Urinary bladder (tissue), 4 donors: ENCODE measurements at places on chromosomes 13 and 19. TPM values are rescaled to one million over a fixed set of nuclear protein-coding genes. Genes with fewer than 3 reads are reported as not detected.

The C19orf38 gene
- polyA plus RNA-seq = 2.4 TPM

The ISOC2 gene
- 94.1 TPM for polyA plus RNA-seq

The TEX101 gene
- polyA plus RNA-seq = not detected

The LENG9 gene
- polyA plus RNA-seq = 6.2 TPM

The AMH gene
- 0.44 TPM for polyA plus RNA-seq

The DACH1 gene
- 2.8 TPM for polyA plus RNA-seq

The ZNF57 gene
- polyA plus RNA-seq = 4.4 TPM

The TMEM145 gene
- 0.94 TPM for polyA plus RNA-seq

The ZNF529 gene
- 6.4 TPM for polyA plus RNA-seq

The ABHD8 gene
- polyA plus RNA-seq = 20.0 TPM

The FARP1 gene
- 30.6 TPM for polyA plus RNA-seq

The ZNF560 gene
- 0.08 TPM for polyA plus RNA-seq

The KLK14 gene
- polyA plus RNA-seq = 0.29 TPM

The MBD3L2 gene
- polyA plus RNA-seq = not detected

The ZNF835 gene
- polyA plus RNA-seq = 4.1 TPM

The DHPS gene
- 99.0 TPM for polyA plus RNA-seq

The OBI1 gene
- 9.2 TPM for polyA plus RNA-seq

The KCNJ14 gene
- polyA plus RNA-seq = 0.33 TPM

GRCh38 chr13:49516467-49516866, 20.7 kb downstream of the PHF11 start:
- DNase-seq = no peak

- no peak for DNase-seq
Measured at GRCh38 chr19:28374971-28375370, 838.0 kb downstream of the UQCRFS1 start.

DNA sequence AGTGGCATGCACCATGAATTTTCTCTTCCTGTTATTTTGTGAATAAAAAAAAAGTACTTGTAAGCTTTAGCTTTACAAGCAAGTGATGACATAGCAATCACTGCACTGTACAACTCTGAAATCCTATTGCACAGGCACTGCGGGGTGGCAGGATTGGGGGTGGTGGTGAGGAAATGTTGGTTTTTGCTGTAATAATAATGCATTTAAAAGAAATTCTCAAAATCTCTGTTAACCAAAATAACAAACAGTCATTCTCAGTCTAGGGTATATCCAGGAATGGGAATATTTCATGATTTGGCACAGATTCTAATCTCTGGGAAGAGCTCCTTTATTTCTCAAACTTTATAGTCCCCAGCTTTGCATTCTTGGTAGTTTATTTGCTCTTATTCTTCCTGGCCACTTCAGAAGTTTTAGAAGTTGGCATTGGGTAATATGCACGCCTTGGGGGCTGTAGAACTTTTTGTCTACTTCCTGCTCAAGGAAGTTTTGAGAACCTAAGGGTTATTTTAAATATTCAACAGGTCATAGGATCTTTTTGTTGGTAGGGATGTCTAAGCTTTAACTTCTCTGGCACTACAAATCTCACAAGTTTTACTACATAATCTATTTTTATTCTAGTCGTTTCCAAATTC, 353.0 kb upstream of the KLF12 start:
- DNase-seq = no peak

DNA sequence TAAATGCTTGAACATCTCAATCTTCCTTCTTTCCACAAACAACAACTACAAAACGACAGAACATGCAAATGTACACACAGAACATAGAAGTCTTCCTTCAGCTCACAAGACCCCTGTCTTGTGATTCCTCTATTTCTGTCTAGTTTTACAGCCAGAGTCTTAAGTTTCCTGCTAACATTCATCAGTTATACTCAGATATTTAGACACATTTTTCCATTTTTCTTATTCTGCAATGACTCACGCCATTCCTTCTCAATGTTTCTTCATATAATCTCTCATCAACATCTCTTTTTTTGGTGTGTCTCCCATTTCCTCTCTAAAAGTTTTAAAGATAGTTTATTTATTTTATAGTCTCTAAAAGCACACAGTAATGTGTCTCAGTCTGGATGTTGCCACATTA, 1872.9 kb upstream of the PCDH20 start:
- no peak for DNase-seq

GRCh38 chr13:74040200-74040599, 94.0 kb downstream of the KLF12 start:
- no peak for DNase-seq

DNA sequence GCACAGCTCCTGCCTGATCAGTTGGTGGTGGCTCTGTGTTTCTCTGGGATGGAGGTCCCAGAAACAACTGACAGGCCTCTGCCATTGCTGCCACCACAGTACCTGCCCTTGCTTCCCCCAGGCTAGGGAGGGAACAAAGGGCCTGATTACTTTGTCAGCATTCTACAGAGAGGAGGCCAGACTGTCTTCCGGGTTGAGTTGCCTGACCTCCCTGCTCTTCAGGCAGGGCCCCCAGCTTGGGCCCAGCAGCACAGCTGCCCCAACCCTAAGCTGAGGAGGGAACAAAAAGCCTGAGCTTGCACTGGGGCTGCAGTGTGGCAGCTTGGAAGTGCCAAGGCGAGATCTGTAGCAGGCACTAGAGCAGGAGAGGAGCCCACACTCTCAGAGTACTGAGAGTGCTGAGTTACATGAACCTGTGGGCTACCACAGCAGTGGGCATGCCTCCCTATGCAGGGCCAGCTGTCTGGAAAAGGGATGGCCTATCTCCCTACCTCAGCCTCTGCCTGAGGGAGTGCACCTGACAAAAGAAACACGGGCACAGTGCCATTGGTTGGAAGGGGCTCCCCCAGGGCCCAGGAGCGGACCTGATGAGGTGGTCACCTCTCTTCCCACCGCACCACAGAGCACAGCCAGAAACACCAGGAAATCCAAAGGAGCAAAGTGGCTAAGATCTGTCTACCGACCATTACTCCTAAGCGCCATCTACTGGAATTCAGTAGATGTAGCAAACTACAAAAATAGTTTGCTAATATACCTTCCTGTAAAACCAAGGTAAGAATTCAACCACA, 24.4 kb downstream of the SLC25A15 start:
- no peak for DNase-seq

DNA sequence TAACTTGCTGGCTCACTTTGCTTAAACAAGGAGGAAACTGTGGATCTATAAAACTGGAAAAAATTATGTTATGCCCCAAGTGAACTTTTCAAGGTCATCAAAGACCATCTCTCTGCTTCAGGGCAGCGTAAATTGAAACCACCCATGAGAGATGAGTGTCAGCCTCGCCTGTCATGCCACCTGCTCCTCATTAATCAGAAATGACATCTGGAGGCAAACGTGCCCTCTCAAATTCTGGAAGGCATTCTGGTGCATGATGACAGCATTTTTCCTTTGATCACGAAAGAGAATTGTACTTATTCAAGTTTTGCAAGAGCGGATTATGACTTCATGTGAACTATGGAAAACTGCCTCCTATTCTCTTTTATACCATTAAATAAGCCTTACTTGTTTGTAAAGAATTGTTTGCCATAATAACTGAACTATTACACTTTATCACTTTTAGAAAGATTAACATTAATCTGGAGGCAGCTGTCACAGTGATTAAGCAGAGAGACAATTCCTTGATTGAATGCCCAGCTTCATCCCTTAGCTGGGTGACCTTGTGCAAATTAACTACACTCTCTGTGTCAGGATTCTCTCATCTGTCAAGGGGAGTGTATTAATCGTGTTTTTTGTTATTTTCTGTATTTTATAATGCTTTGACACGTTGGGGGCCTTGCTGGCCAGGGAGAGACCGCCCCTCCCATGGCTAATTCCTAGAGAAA, 17.0 kb upstream of the SACS start:
- DNase-seq = no peak

GRCh38 chr13:95247171-95247570, 54.1 kb downstream of the ABCC4 start:
- DNase-seq = no peak

- DNase-seq = no peak
Measured at GRCh38 chr19:14383661-14384555, 2.7 kb downstream of the ADGRE5 start.

DNA sequence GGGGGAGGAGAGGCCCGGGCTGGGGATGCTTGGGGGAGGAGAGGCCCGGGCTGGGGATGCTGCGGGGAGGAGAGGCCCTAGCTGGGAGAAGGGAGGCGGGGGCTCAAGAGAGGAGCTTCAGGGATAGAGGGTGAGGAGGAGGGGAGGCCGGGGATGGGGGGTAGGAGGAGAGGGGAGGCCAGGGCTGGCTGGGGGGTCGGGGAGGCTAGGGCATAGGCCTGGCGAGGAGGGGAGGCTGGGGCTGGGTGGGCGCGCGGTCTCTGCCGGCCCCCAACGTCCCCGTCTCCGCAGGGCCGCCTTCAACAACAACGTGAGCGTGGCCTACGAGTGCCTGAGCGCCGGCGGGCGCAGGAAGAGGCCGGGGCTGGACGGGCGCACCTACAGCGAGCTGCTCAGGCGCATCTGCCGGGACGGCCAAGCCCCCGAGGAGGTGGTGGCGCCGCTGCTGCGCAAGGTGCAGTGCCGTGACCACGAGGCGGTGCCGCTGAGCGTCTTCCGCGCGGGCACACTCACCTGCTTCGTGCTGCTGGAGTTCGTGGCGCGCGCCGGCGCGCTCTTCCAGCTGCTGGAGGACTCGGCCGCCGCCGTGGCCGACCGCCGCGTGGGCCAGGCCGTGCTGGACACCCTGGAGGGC, 11.4 kb downstream of the TPGS1 start:
- DNase-seq = no peak

DNA sequence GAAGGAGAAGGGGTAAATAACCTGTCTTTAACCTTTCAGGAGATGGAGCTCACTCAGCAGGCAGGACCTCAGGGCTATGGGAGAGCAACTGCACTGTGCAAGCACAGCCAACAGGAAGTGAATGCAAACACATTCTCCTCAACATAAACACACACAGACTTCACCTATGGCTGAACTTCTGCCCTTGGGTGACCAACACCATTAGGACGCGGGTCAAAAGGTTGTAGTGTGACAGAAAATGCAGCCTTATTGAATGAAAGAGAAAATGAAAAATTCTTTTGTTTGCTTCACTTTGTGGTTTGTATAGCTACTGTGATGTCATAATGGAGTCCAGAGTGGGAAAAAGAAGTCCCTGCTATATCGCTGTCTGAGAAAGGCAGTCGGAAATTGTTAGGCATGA, 323.0 kb downstream of the NDFIP2 start:
- DNase-seq = no peak

- no peak for DNase-seq
Measured at GRCh38 chr13:33402975-33403374, 117.4 kb upstream of the STARD13 start.

DNA sequence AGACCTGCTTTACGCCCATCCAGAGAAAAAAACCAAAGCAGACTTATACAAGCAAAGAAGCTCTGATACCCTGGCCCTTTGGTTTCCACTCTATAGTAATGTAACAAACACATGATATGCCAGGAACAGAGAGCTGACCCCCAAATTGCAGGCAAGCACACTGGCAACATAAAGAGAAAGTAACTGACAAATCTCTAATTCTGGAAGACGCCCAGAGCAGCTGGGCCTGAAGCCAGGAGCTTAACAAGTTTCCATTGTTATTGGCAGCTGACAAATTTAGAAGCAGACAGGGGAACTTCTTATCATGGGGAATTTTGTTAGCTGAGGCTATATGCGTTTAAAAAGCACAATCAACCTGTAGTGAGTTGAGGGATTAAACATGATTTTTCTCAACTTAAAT, 158.0 kb downstream of the DLEU7 start:
- no peak for DNase-seq

DNA sequence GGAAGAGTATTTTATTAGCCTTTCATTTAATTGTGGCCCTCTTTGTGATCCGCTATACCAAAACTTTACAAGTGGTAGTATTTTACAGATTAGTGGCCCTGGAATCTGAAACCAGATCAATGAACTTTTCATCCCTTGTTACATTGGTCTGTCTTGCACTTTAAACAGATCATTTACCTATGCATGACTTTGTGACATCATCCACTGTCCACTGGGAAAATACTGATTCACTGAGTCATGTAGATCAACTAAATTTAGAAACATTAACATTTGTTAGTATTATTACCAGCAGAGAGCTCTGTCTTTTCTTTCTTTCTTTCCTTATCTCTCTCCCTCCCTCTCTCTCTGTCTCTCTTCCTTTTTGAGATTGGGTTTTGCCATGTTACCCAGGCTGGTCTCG, 17.5 kb downstream of the PCDH8 start:
- DNase-seq = no peak

GRCh38 chr13:23848646-23849141, 40.5 kb downstream of the MIPEP start:
- DNase-seq = no peak

DNA sequence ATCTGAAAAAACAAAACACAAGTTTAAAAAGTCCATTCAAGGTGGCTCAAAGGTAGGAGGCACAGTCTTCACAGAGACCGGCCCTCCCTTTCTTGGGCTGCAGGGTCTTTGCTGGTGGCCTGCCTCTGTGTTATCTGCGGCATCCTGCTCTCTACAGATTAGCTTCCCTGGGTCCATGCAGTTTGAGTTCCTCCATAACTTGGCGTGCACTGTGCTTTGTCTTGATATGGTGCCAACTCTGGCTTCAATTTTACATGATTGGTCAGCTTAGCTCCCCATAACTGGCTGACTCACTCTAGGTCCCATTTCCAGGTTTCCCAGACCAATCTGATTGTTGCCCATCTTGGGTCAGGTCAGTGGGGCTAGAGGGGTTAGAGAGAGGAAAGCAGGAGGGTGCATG, 41.8 kb downstream of the TPT1 start:
- no peak for DNase-seq

- DNase-seq = no peak
Measured at GRCh38 chr13:85771856-85772255, 27.4 kb downstream of the SLITRK6 start.

- DNase-seq = no peak
Measured at GRCh38 chr13:93430381-93430780, 203.8 kb downstream of the GPC6 start.

DNA sequence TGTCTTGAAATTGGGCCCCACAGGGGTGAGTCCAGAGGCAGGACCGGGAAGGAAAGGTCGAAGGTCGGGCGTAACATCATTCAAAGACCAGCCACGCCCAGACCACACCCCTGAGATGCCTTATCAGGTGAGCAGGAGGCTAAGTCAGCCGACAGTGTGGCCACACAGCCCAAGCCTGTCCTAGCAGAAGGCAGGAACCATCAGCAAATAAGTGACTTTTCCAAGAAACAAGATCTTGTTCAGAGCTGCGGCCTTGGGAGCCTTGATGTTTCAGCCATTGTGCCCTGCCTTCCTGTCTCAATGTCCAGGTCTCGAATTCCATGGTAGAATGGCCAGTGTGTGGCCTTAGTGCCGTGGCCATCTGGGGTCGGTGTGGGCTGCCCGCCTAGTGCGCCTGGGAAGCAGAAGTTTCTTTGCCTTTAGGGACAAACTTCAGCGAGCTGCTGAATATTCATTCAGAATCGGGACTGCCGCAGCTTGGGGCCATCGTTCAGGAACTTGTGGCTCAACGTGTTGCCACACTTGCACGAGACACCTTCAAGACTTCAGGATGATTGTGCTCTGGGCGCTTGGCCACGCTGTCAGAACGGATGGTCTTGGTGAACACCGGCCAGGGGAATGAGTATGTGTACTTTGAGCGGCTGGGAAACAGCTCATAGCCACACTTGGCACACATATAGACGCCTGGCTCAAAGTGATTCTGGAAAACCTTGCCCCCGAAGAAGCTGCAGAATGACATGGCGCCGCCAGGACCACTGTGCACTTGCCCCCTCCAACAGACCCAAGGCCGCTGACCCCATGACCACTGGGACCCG, 6.1 kb upstream of the IFNL4 start:
- DNase-seq = no peak

- DNase-seq = no peak
Measured at GRCh38 chr13:111503905-111504695, 183.7 kb downstream of the TEX29 start.

- DNase-seq = no peak
Measured at GRCh38 chr13:41985788-41986508, 25.0 kb upstream of the VWA8 start.
